ENCODE measurements at places on chromosomes 7 and 10.

- no peak for DNase-seq
These were observed 156.7 kb downstream of the PRKG1 start for GRCh38 chr10:51230887-51231585.

GRCh38 chr7:155746188-155746587 is 66.1 kb downstream of the SHH start:
- DNase-seq, result no peak

GRCh38 chr7:77897004-77897547 is 98.5 kb downstream of the PHTF2 start:
- no peak for DNase-seq

GRCh38 chr10:78578929-78579328 is 489.8 kb upstream of the ZMIZ1 start:
- peak; percentile 2 for DNase-seq

DNA sequence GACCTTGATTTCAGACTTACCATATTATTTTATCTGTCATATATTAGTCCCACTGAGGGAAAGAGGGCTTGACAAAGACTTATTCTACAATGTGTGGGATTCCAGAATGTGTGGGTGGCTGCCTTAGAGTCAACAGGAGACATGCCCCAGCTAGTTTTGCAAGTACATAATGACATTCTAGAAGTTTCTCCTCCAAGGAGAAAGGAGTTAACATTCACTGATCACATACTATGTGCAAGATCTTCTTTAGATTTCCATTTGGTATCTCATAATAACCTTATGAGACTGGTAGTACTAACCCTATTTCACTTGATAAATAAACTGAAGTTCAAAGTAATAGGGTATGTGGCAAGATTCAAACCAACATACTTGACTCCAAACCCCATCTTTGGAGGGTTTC is 25.2 kb downstream of the IRF5 start:
- no peak for DNase-seq

DNA sequence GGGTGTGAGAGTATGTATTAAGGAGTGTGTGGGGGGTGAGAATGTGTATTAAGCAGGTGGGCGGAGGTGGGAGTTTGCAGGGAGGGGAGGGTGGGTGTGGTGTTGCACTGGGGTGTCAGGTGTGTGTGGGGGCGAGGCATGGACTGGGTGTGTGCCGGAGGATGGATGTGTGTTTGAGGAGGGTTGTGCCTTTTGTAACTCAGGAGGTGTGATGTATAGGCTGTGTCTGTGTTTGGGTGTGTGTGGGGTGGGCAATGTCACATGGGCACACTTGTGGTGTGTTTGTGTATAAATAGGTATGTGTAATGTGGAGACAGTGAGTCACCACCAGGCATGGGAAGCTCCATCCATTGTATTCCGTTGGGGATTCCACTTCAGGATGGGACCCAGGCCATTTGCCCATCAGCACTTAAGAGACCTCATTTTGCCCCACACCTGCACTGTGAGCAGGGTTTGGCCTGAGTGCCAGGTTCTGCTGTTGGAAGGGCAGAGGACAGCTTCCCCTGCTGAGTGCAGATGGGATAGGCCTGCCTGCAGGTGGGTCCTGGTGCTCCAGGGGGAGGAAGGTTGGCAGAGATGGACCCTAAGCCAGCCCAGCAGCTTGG is 5.8 kb downstream of the UNC5B start:
- peak; percentile 56 for DNase-seq

Data from ELR (cell line).